Fibroblast of upper back skin (primary cell): ENCODE measurements at places on chromosomes 3 and 15.

GRCh38 chr3:143806038-143806437, 42.2 kb downstream of the SLC9A9 start:
- no peak for DNase-seq

DNA sequence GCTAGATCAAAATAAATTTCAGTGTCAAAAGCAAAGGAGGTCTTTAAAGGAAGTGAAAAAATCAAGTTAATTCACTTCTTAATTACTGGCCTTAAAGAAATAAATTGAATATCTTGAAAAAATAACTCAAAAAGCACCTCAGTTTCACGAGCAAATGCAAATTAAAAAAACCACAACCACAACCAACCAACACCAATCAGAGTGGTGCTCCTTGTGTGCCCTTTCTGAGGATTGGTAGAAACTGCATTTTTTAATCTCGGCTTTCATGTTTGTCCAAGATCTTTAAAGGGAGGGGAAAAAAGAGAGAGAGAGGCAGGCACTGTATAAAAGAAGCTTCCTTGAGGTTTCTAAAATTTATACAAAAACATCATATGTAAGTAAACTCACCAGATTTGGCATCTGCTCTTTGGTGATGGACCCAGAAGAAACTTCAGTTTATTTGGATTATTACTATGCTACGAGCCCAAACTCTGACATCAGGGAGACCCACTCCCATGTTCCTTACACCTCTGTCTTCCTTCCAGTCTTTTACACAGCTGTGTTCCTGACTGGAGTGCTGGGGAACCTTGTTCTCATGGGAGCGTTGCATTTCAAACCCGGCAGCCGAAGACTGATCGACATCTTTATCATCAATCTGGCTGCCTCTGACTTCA, at the start of gene GPR15:
GPR15 (plus strand) TSS at position 357 of the 653 bp plus-strand sequence; CDS start at position 413, 56 bp downstream.
- DNase-seq: no peak

- no peak for DNase-seq
Measured at GRCh38 chr15:64185146-64185911, 22.5 kb upstream of the PPIB start.

DNA sequence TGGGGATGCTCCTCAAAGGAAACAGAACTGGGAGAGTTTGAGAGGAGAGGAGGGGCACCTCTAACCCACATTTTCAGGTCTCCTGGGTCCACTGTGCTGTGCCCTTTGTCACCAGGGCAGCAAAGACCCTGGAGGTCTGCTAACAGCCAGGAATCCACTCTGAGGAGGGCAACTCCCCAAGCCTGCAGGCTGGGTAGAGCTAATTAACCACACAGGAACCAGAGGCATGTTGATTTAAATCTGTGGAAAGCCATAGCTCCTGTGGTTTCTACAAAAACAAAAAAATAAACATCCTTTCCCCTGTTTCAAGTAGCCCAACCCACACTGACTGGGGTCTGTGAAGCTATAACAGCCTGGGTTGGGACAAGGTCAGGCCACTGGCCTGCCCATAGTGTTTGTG, 2.2 kb upstream of the BSN start:
- no peak for DNase-seq

GRCh38 chr3:48595075-48595525, at the start of gene COL7A1:
TSS of gene COL7A1 (minus strand) at chr3:48595329. CDS start at chr3:48595159, 170 bp downstream.
- DNase-seq: no peak

DNA sequence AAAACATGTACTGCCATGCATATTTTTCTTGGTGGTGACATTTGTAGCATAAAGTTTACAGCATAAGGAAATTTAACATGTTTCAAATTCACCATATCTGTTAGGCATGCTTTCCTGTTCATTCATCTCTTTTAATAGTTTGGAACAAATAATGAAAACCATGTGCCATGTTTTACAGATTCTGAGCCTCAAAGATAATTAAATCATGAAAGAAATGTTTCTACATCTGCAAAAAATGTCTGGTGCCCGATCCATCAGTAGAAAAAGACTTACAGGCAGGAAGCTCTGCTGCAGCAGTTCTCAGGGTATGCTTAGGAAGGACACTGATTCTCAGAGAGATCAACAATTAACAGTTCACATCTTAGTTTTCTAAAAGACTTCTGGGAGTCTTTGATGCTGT, 316.2 kb downstream of the IL5RA start:
- no peak for DNase-seq

DNA sequence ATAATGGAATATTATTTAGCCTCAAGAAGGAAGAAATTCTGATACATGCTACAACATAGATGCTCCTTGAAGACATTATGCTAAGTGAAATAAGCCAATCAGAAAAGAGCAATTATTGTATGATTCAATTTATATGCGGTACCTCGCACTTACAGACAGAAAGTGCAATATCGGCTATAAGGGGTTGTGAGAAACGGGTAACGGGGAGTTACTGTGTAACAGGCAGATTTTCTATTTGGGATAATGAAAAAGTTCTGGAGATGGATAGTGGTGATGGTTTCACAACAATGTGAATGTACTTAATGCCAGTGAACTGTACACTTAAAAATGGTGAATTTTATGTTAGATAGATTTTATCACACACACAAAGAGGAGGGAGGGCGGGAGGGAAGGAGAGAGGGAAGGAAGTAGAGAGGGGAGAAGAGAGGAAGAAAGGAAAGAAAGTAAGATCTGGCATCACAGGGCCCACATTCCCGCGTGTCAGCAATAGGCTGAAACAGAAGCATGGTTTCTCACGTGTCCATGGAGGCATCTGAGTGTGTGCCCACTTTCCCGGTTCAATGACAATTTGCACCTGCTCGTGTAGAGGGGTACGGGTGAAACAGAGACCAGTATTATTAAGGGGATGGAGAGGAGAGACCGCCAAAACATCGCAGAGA, 700 bp upstream of the BLM start:
- no peak for DNase-seq

DNA sequence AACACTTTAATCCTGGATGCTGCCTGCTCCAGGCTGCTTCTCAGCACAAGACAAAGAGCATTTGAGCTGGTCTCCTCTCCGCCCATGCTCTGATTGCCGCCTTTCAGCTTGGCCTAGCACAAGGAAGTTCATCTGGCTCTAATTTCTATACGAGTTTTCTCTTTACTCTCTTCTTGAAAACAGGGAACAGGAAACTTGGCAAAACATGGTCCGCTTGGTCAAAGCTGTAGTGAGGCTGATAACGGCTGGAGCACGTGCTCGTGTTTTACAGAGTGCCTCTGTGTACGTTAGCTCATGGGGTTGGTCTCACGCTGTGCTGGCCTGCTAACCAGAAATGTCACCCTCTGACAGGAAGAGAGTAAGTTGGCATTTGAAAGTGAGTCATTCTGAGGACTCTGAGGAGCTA, 19.2 kb downstream of the RARRES1 start:
- peak; percentile 48 for DNase-seq

GRCh38 chr3:16236856-16237393, 27.8 kb downstream of the DPH3 start:
- DNase-seq: no peak

DNA sequence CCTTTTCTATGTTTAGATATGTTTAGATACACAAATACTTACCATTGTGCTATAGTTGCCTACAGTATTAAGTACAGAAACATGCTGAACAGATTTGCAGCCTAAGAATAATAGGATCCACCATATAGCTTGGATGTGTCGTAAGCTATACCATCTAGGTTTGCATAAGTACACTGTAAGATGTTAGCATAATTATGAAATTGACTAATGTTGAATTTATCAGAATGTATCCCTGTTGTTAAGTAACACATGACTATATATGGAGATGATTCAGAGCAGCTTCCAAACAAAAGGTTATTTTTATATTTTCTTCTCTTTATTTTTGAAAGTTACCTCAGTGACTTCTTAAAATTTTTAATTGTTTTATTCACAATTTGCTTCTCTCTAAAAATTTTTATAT, 2.4 kb downstream of the SLC28A2 start:
- DNase-seq: peak; percentile 5

DNA sequence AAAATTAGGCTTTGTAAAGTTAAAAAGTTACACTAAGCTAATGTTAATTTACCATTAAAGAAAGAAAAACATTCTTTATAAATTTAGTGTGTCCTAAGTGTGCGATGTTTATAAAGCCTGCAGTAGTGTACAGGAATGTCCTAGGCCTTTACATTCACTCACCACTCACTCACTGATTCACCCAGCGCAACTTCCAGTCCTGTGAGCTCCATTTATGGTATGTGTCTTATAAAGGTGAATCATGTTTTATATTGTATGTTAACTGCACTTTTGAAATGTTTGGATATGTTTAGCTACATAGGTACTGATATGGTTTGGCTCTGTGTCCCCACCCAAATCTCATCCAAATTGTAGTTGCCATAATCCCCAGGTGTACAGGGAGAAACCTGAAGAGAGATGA, 549.7 kb upstream of the EPHA6 start:
- DNase-seq: no peak

DNA sequence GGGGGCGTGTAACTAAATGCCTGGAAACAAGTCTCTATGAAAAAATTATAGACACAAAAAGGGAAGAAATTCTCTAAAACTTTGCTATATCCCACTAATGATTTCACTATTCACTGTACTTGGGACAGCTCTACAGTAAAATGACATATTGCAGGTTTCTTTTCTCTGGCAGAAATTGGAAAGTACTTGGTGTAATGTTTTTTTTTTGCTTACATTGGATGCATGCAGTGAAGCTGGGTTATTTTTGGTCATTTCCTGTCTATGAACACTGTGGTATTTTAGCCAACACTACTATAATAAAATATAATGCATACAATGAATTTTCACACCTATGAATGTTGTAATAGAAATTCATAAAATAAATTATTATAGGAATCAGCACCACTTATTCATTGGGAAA, 109.7 kb downstream of the LRRC49 start:
- DNase-seq: peak; percentile 25

DNA sequence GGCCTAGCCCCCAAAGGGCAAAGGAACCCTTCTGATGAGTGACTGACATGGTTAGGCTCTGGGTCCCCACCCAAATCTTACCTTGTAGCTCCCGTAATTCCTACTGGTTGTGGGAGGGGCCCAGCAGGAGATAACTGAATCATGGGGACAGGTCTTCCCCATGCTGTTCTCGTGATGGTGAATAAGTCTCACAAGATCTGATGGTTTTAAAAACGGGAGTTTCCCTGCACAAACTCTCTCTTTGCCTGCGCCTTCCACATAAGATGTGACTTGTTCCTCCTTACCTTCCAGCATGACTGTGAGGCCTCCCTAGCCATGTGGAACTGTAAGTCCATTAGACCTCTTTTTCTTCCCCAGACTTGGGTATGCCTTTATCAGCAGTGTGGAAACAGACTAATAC, 16.9 kb downstream of the TKT start:
- no peak for DNase-seq

DNA sequence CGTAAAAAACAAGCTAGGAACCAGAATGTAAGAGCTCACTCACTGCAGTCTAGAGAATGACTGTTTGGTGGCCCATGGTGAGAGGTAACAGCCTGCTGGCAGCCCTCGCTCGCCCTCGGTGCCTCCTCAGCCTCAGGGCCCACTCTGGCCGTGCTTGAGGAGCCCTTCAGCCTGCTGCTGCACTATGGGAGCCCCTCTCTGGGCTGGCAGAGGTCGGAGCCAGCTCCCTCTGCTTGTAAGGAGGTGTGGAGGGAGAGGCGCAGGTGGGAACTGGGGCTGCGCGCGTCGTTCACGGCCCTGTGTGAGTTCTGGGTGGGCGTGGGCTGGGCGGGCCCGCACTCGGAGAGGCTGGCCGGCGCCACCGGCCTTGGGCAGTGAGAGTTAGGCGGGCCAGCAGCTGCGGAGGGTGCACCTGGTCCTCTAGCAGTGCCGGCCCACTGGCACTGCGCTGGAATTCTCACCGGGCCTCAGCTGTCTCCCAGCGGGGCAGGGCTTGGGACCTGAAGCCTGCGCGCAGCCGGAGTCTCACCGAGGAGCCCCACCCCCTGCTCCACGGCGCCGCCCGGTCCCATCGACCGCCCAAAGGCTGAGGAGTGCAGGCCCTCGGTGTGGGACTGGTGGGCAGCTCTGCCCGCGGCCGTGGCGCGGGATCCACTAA, 420.6 kb downstream of the RBMS3 start:
- no peak for DNase-seq

GRCh38 chr3:42095540-42095939, 4.4 kb downstream of the TRAK1 start:
- no peak for DNase-seq

GRCh38 chr3:183489455-183490210, 61.2 kb upstream of the MCF2L2 start:
- peak; percentile 41 for DNase-seq

GRCh38 chr3:15113471-15113870, 14.5 kb upstream of the RBSN start:
- peak; percentile 14 for DNase-seq

GRCh38 chr3:49397470-49397869, 14.3 kb downstream of the RHOA start:
- DNase-seq: no peak

- DNase-seq: no peak
Measured at GRCh38 chr15:39510001-39510701, 70.7 kb upstream of the THBS1 start.

GRCh38 chr3:52181543-52181942, 16.4 kb upstream of the ALAS1 start:
- peak; percentile 40 for DNase-seq

DNA sequence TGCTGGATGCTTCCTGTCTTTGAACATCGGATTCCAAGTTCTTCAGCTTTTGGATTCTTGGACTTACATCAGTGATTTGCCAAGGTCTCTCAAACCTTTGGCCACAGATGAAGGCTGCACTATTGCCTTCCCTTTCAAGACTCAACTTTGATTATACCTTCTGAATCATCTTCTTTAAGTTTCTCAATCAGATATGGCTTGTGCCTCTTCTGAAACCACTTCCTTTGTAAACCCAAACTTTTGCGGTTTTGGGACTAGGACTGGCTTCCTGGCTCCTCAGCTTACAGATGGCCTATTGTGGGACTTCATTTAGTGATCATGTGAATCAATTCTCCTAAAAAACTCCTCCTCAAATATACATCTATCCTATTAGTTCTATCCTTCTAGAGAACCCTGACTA, 47.1 kb upstream of the CADPS start:
- DNase-seq: peak; percentile 74

- peak; percentile 13 for DNase-seq
Measured at GRCh38 chr15:91866971-91867372, 13.5 kb downstream of the SLCO3A1 start.

DNA sequence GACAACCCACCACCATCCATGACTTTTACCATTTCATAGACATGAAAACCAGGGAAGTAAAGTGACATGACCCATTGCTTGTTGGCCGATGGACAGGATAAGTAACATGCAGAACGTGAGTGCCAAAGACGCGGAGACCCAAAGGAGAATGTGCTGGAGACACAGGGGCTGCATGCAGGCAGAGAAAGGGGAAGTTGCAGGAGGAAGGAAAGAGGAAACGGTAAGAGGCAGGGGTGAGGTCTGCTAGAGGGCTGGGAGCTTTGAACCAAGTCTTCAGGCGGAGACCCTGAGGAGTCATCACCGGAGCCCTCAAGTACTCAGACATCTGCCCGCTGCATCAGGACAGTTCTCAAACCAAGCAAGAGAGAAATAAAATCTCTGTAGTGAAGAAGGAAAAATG, 34.9 kb downstream of the MAGEF1 start:
- DNase-seq: no peak

GRCh38 chr3:73508330-73508954, 116.3 kb downstream of the PDZRN3 start:
- peak; percentile 74 for DNase-seq

- DNase-seq: no peak
Measured at GRCh38 chr3:557972-558371, 361.4 kb downstream of the CHL1 start.

- peak; percentile 100 for DNase-seq
Measured at GRCh38 chr15:66883284-66883911, 181.4 kb downstream of the SMAD6 start.
